ENCODE measurements at places on chromosomes 7 and 10. TPM values are rescaled to one million over a fixed set of nuclear protein-coding genes. Genes with fewer than 3 reads are reported as not detected.

Gene CPA2
- total RNA-seq = not detected

Gene CISD1
- total RNA-seq = 9.7 TPM

Gene ANKRD61
- not detected for total RNA-seq

Gene SLC25A40
- 38.1 TPM for total RNA-seq

Gene HOXA9
- not detected for total RNA-seq

GRCh38 chr7:66170309-66171231 lies 34.6 kb upstream of the TPST1 start:
- H3K27me3 ChIP-seq = no peaks in the 10 kb centered on the region
- no peaks in the 10 kb centered on the region for H3K36me3 ChIP-seq
- DNase-seq = no peak
- no peak overlapping the region for H3K4me3 ChIP-seq
- H3K4me1 ChIP-seq = no peaks in the 10 kb centered on the region

- DNase-seq = no peak
- H3K27ac ChIP-seq = no peak overlapping the region
- peaks cover 55% of the 10 kb centered on the region for H3K4me1 ChIP-seq
- no peaks in the 10 kb centered on the region for H3K36me3 ChIP-seq
These were observed 157.5 kb upstream of the KLF14 start for GRCh38 chr7:130891254-130892094.

GRCh38 chr7:137165241-137165640 lies 178.3 kb downstream of the PTN start:
- no peak for DNase-seq
- H3K4me3 ChIP-seq = no peak overlapping the region
- H3K27ac ChIP-seq = no peak overlapping the region
- no peaks in the 10 kb centered on the region for H3K4me1 ChIP-seq

DNA sequence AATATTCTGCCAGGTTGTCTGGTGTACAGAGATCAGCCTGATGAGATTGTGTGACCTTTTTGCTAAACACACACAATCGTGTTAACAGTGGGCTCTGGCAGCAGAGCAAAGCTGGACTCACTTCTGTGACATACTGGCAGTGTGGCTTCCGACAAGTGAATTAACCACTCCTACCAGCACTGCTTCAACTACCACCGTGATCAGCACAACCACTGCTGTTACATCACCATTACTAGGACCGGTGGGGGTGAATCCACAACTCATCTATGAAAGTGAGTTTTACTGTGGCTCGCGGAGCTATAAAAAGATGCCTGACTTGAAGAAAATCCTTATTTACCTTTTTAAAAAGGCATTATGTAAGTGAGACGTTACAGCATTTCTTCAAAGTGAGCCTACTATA lies 135.6 kb downstream of the WDR37 start:
- no peak overlapping the region for H3K27ac ChIP-seq
- H3K36me3 ChIP-seq = no peaks in the 10 kb centered on the region
- H3K4me3 ChIP-seq = no peak overlapping the region
- peaks cover 4% of the 10 kb centered on the region for H3K27me3 ChIP-seq
- DNase-seq = no peak

GRCh38 chr10:72417971-72418370 lies 63.3 kb upstream of the DNAJB12 start:
- H3K27ac ChIP-seq = no peak overlapping the region
- peaks cover 26% of the 10 kb centered on the region for H3K36me3 ChIP-seq
- H3K27me3 ChIP-seq = no peaks in the 10 kb centered on the region
- DNase-seq = no peak
- H3K4me1 ChIP-seq = no peaks in the 10 kb centered on the region
- no peak overlapping the region for H3K4me3 ChIP-seq

Measured in naive thymus-derived CD8-positive, alpha-beta T cell (primary cell).